Eye (tissue), 1 donor: ENCODE measurements at places on chromosomes 5 and 9.

DNA sequence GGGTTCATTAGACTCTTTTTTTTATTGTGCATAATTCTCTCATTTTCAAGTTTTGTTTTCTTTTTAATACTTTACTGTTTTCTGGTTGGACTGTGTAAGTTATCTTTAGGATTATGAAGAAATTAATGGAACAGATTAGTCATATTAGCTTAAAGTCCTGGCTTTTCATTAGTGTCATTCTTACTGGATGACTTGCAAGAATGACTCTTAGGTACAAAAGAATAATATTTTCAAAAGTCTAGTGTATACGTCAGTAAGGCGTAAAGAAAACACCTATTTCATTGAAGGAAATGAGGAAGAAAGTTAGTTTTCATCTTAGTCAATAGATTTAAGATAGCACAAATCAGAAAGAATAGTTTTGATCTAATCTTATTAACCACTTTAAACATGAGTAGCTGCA, 20.4 kb downstream of the UHRF2 start:
- DNase-seq, result no peak

DNA sequence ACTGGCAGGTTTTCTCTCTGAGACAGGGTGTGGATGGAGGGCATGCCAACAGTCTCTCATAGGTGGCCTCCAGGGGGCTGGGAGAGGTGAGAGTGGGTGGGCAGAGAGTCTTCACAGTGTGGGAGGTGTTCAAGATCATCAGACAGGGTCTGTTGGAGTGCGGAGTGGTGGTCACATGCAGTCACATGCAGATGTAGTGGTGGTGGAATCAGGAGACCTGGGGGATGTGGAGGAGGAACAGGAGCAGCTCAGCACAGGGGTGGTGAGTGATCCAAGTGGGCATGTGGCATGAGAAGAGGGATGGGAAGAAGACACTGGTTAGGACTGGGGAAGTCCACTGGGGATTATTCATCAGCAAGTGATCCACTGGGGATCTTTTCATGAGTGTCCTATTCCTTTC, 5.8 kb downstream of the GM2A start:
- no peak for DNase-seq

- no peak for DNase-seq
Observed at GRCh38 chr5:55480781-55481180, 54.0 kb downstream of the PLPP1 start.

DNA sequence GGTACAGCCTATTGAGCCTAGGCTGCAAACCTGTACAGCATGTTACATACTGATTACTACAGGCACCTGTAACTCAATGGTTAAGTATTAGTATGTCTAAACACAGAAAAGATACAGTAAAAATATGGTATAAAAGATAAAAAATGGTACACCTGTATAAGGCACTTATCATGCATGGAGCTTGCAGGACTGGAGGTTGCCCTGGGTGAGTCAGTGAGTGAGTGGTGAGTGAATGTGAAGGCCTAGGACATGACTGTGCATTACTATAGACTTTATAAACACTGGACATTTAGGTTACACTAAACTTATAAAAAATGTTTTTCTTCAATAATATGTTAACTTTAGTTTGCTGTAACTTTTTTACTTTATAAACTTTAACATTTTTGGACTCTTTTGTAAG, 171.3 kb downstream of the SLC28A3 start:
- DNase-seq, result no peak
